ENCODE measurements at places on chromosomes 2 and 18. TPM values are rescaled to one million over a fixed set of nuclear protein-coding genes. Genes with fewer than 3 reads are reported as not detected.

Gene TEX44
- not detected for total RNA-seq

DNA sequence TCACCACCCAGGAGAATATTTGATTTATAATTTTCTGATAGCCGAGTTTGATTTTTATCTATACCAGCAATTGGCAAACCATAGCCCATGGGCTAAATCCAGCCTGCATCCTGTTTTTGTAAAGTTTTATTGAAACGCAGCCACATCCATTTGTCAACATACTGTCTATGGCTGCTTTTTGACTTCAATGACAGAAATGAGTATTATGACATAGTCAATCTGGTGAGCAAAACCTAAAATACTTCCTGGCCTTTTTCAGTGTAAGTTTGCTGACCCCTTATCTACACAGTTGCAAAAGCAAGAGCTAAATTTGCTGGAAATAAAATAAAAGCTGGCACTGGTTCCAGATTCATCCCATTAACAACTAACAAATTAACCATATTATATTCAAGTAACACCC lies 79.8 kb upstream of the SLC25A52 start:
- DNase-seq = no peak

Gene CRYGC
- total RNA-seq = not detected

GRCh38 chr2:69099541-69099940 lies 86.6 kb downstream of the ANTXR1 start:
- DNase-seq = no peak

DNA sequence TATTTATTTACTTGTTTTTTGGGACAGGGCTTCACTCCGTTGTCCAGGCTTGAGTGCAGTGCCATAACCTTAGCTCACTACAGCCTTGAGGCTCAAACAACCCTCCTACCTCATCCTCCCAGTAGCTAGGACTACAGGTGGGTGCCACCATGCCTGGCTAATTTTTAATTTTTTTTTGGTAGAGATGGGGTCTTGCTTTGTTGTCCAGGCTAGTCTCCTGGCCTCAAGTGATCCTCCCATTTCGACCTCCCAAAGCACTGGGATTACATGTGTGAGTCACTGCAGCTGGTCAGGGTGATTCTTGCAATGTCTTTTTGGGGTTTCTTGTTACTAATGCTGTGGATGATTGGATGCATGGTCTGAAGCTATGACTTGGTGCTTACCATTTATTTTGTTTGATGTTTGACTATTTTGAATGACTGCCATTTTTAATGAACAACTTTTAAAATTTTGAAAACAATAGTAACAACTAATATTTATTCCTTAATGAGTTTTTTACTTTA lies 6.5 kb downstream of the CERS6 start:
- no peak for DNase-seq

DNA sequence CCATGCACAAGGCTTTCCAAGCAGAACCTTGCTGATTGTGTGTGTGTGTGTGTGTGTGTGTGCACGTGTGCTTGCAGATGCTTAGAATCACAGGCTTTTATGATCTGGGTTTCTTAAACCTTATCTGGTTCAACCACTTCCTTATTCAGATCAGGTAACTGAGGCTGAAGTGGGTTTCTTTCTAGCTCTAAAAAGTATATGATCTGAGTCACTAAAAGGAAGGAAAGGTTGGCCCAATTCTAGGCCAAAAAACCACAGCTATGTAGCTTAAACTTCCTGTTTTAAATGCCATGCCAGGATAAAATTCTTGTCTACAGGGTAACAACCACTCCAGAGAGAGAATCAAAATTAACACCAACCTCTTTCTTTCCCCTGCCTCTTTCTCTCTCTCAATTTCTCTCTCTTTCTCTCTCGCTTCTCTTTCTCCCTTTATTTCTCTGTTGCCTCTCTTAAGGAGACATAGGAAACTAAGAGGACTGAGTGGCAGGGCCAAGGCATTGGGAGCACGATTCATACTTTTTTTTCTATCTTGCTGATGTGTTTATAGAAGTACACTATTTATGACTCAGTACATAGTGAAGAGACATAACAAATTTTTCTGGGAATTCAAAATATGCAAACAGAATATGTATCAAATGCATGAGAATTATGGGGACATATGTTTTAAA lies 140.3 kb downstream of the TRIB2 start:
- DNase-seq = no peak
